ENCODE measurements at places on chromosomes 2 and 18.

DNA sequence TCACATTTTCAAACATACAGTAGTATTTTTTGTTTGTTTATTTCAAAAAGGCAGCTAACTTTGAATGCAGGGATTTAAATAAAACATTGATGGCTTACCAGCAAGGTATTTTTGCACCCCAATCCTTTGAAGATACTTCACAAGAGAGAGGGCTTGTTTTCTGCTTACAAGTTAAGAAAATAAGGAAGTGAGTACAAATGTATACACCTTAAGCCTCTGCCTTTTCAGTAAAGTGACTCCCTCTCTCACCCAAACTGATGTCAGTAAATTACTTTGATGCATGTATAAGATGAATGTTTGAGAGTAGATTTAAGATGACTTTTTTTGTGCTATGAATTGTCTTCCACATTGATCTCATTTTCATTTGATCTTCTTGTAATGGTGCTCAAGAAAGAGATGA lies 820.0 kb downstream of the CPS1 start:
- no peak overlapping the region for H3K27ac ChIP-seq
- no peaks in the 10 kb centered on the region for H3K36me3 ChIP-seq
- H3K4me3 ChIP-seq, result no peak overlapping the region
- H3K27me3 ChIP-seq, result no peaks in the 10 kb centered on the region
- H3K4me1 ChIP-seq, result no peaks in the 10 kb centered on the region
- DNase-seq, result no peak

- H3K27me3 ChIP-seq, result peaks cover 24% of the 10 kb centered on the region
- no peak for DNase-seq
- peaks cover 1% of the 10 kb centered on the region for H3K36me3 ChIP-seq
- H3K4me3 ChIP-seq, result no peak overlapping the region
These were observed 95.2 kb downstream of the EPB41L5 start for GRCh38 chr2:120108049-120108448.

DNA sequence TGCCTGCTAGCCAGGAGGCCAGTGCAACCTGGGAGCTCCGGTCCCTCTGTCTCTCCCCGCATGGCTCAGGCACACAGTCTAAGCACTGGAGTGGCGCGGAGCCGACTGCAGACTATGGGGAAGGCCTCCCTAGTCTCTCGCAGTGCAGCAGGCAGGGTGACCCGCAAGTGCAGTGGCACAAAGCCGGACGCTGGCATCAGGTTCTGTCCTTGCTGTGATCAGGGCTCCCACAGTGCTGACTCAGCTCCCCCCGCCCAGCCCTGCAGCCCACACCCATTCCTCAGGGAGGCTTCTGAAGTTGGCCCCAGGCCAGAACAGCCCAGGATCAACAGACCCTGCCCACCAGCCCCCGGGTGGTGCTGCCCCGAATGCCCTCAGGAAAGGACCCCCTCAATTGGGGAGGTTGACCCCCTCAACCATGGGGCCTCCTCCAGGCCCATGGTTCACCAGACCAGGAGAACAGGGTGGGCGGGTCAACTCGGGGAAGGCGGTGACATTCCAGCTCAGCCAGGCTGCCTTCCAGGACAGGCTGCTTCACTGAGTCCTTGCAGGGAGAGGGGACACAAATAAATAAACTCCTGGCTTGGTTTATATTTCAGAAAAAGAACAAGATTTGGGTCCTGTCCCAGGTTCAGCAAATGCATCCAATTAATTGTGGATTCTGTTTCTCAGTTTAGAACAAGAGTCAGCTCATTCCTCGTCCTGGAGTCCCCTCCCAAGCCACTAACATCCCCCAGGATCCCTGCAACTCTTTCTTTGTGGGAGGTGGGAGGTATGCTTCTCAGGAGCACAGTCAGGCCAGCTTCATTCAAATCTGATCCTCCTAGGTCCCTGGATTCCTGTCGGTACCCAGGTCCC lies 12.2 kb downstream of the BIN1 start:
- DNase-seq, result no peak
- H3K4me1 ChIP-seq, result no peaks in the 10 kb centered on the region
- H3K27me3 ChIP-seq, result peaks cover 9% of the 10 kb centered on the region

DNA sequence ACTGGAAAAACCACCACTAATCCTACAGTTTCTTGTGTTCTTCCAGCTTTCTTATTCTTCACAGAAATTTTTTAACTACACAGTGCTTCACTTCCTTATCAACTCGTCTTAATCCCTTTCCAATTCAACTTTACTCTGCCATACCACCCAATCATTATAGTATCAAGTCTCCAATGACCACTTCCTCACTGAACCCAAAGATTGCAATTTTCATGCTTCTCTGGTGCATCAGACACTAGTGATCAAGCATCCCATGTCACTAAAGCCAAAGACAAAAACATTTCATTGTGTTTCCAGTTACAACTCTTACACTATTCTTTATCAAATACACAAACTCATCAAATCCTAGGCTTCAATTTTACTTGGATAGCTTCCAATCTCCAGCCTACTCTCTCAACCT lies 9.5 kb downstream of the CHAC2 start:
- peaks cover 44% of the 10 kb centered on the region for H3K36me3 ChIP-seq
- peak overlapping the region; percentile 52 for H3K27ac ChIP-seq
- no peak for DNase-seq

GRCh38 chr18:1252534-1252933 lies 347.9 kb downstream of the ADCYAP1 start:
- H3K27me3 ChIP-seq, result no peaks in the 10 kb centered on the region
- no peak overlapping the region for H3K27ac ChIP-seq
- H3K4me1 ChIP-seq, result no peaks in the 10 kb centered on the region
- no peaks in the 10 kb centered on the region for H3K36me3 ChIP-seq

GRCh38 chr2:219616550-219616949 lies 10.9 kb upstream of the SLC4A3 start:
- peaks cover 7% of the 10 kb centered on the region for H3K4me1 ChIP-seq
- H3K36me3 ChIP-seq, result peaks cover 4% of the 10 kb centered on the region
- H3K4me3 ChIP-seq, result no peak overlapping the region
- DNase-seq, result no peak

DNA sequence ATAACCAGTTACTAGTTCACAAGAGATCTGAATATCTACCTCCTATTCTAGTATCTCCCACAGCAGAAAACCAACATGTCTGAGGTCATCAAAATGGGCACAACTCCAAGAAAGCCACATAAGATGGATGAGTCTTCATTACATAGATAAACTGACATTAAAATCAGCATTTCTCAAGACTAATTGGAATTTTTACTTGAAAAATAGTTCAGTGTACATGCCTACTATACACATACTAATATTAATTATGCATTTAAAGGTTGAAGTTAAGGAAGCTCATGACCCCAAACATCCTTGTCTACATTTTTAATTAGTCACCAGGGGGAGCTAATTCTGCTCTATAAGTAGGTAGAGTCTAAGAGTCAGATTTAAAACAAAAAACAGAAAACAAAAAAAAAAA lies 41.9 kb downstream of the ZNF521 start:
- H3K36me3 ChIP-seq, result no peaks in the 10 kb centered on the region
- H3K27ac ChIP-seq, result no peak overlapping the region
- DNase-seq, result no peak
- no peaks in the 10 kb centered on the region for H3K27me3 ChIP-seq
- no peak overlapping the region for H3K4me3 ChIP-seq

DNA sequence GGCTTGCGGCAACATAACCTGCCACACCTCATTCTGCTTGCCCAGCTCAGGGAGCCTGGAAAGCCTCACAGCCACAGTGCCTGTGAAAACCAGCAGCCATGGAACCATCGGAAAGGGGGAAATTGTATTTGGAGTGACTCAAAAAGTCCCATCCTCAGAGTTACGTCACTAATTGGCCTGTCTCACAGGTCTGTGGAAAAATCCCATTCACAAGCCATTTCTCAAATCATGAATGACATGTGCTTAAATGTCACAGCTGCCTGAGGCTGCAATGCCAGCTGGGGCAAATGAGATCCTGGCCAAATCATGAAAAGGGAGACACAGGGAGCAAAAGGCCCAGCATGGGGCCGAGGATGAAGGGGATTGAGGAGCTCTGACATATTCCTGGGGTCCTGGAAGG lies 486.9 kb upstream of the RAB6C start:
- H3K27ac ChIP-seq, result no peak overlapping the region
- no peak for DNase-seq
- no peaks in the 10 kb centered on the region for H3K36me3 ChIP-seq

DNA sequence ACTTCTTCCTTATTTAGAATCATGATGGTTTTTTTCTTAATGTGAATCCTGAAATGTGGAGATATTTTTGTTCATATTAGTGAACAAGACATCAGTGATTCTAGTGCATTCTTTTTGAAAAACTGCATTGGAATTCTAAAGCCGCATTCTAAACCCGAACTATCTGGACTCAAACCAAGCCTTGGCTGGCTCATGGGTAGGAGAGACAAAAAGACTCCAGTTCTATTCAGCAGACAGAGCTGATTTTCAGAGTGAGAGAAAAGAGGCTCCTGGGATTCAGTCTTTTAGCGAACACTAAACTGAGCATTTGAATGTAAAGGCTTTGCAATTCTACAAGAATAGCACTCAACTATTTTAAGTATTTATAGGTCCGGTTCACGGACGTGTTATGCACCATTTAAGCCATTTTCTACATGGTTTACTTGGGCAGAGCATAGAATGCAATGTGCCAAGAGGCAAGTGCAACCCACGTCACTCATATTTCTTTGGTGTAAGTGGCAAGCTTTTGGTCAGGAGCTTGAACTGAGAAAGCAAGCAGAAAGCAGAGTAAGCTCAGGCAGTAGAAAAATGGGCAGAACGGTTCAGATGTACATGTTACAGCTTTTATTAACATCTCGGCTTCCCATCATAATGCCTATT lies 227.3 kb upstream of the RAB12 start:
- no peak overlapping the region for H3K27ac ChIP-seq
- H3K27me3 ChIP-seq, result no peaks in the 10 kb centered on the region
- H3K36me3 ChIP-seq, result no peaks in the 10 kb centered on the region

- no peaks in the 10 kb centered on the region for H3K4me1 ChIP-seq
- no peak overlapping the region for H3K4me3 ChIP-seq
- DNase-seq, result no peak
- no peaks in the 10 kb centered on the region for H3K36me3 ChIP-seq
- H3K27ac ChIP-seq, result no peak overlapping the region
These were observed 462.7 kb downstream of the METTL4 start for GRCh38 chr18:2108591-2108990.

- no peak for DNase-seq
- H3K4me1 ChIP-seq, result no peaks in the 10 kb centered on the region
- H3K36me3 ChIP-seq, result peaks cover 7% of the 10 kb centered on the region
- H3K4me3 ChIP-seq, result no peak overlapping the region
- H3K27ac ChIP-seq, result no peak overlapping the region
These were observed 238.8 kb downstream of the MBD5 start for GRCh38 chr2:148259674-148260073.

GRCh38 chr2:206800506-206801417 lies 35.4 kb downstream of the FASTKD2 start:
- H3K27me3 ChIP-seq, result no peaks in the 10 kb centered on the region
- peaks cover 12% of the 10 kb centered on the region for H3K4me1 ChIP-seq
- peak overlapping the region; percentile 75 for H3K4me3 ChIP-seq
- peak overlapping the region; percentile 63 for H3K27ac ChIP-seq

- H3K27me3 ChIP-seq, result no peaks in the 10 kb centered on the region
- DNase-seq, result no peak
- H3K27ac ChIP-seq, result peak overlapping the region; percentile 53
- H3K36me3 ChIP-seq, result peaks cover 50% of the 10 kb centered on the region
- peak overlapping the region; percentile 94 for H3K4me3 ChIP-seq
These were observed 6.3 kb downstream of the CFLAR start for GRCh38 chr2:201122276-201122675.

GRCh38 chr2:150792780-150793300 lies 305.4 kb upstream of the RND3 start:
- no peak overlapping the region for H3K4me3 ChIP-seq
- DNase-seq, result no peak
- H3K4me1 ChIP-seq, result no peaks in the 10 kb centered on the region
- H3K36me3 ChIP-seq, result no peaks in the 10 kb centered on the region

GRCh38 chr18:46566111-46566510 lies 90.9 kb downstream of the LOXHD1 start:
- H3K36me3 ChIP-seq, result no peaks in the 10 kb centered on the region
- no peaks in the 10 kb centered on the region for H3K4me1 ChIP-seq
- no peak for DNase-seq
- peaks cover 6% of the 10 kb centered on the region for H3K27me3 ChIP-seq

GRCh38 chr2:69801745-69802290 lies 27.6 kb upstream of the GMCL1 start:
- H3K4me1 ChIP-seq, result peaks cover 33% of the 10 kb centered on the region
- H3K4me3 ChIP-seq, result no peak overlapping the region
- no peak overlapping the region for H3K27ac ChIP-seq
- peaks cover 34% of the 10 kb centered on the region for H3K36me3 ChIP-seq
- DNase-seq, result no peak

DNA sequence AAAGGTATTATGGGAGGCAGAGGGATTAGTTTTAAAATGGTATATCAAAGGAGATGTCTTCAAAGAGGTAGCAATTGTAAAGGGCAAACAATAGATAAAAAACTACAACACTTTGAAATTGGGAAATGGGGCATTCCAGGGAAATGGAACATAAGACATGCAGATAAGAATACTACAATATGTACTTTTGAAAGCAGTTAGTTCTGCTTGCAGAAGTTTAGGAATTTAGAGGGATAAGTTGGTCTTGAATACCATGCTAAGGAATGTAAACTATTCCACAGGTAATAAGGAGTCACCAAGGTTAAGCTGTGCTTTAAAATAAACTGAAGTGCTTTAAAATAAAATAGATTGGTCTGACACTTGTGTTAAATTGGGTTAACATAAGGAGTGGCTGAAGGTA lies 571.7 kb upstream of the ACVR2A start:
- no peak overlapping the region for H3K4me3 ChIP-seq
- no peak for DNase-seq
- H3K27ac ChIP-seq, result no peak overlapping the region
- peaks cover 2% of the 10 kb centered on the region for H3K4me1 ChIP-seq

DNA sequence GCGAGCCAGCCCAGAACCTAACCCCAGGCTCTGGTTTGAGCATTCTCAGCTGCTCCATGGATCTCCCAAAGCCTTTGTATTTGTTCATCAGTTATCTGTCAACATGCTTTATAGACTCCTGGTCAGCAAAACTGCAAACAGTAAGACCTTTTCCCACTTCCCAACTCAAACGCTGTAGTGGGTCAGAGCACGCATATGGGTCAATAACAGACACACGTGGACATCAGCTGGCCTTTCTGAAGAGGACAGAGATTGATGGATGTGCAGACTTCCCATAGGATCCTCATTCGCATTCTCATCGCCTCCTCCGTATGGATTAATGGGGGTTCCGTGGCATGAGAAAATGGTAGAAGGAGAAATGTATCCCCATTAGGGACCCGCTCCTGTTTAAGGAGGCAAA lies 508.1 kb downstream of the EIPR1 start:
- no peak overlapping the region for H3K27ac ChIP-seq
- H3K4me3 ChIP-seq, result no peak overlapping the region
- no peaks in the 10 kb centered on the region for H3K27me3 ChIP-seq
- no peaks in the 10 kb centered on the region for H3K4me1 ChIP-seq
- no peaks in the 10 kb centered on the region for H3K36me3 ChIP-seq

GRCh38 chr2:148720501-148721001 lies 76.0 kb downstream of the EPC2 start:
- DNase-seq, result no peak
- no peak overlapping the region for H3K4me3 ChIP-seq
- H3K4me1 ChIP-seq, result peaks cover 42% of the 10 kb centered on the region
- H3K27ac ChIP-seq, result no peak overlapping the region

- no peak for DNase-seq
- no peaks in the 10 kb centered on the region for H3K27me3 ChIP-seq
- no peaks in the 10 kb centered on the region for H3K4me1 ChIP-seq
- no peak overlapping the region for H3K4me3 ChIP-seq
These were observed 32.0 kb downstream of the ANKMY1 start for GRCh38 chr2:240525802-240526201.

- H3K27me3 ChIP-seq, result peaks cover 63% of the 10 kb centered on the region
- no peaks in the 10 kb centered on the region for H3K36me3 ChIP-seq
- peaks cover 21% of the 10 kb centered on the region for H3K4me1 ChIP-seq
- H3K27ac ChIP-seq, result no peak overlapping the region
- no peak overlapping the region for H3K4me3 ChIP-seq
These were observed 1.6 kb upstream of the IGFBP5 start for GRCh38 chr2:216696751-216697560.

Data from T-helper 2 cell treated with Interferon-gamma antibody and Interleukin-4, amounts not matched to agents 5 μg/mL and 100 μg/mL, for 36 hours (primary cell).